ENCODE measurements at places on chromosomes 3 and 15.

DNA sequence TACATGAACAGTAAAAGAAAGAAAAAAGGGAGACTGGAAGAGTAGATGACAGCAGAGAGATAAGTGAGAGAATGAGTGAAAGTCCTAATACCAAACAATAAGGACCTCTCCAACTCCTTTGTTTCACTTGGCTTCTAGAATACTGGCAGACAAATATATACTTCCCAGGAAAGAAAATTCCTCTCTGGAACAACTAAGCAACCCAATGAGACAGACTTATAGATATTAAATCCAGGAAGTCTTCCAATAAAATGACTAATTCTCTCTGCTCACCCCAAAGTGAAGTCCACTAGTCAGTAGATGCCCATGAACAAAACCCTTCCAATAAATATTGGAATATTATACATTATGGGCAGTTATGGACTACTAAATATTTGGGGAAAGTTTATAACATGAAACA, 114.2 kb downstream of the NEDD4 start:
- DNase-seq = no peak

DNA sequence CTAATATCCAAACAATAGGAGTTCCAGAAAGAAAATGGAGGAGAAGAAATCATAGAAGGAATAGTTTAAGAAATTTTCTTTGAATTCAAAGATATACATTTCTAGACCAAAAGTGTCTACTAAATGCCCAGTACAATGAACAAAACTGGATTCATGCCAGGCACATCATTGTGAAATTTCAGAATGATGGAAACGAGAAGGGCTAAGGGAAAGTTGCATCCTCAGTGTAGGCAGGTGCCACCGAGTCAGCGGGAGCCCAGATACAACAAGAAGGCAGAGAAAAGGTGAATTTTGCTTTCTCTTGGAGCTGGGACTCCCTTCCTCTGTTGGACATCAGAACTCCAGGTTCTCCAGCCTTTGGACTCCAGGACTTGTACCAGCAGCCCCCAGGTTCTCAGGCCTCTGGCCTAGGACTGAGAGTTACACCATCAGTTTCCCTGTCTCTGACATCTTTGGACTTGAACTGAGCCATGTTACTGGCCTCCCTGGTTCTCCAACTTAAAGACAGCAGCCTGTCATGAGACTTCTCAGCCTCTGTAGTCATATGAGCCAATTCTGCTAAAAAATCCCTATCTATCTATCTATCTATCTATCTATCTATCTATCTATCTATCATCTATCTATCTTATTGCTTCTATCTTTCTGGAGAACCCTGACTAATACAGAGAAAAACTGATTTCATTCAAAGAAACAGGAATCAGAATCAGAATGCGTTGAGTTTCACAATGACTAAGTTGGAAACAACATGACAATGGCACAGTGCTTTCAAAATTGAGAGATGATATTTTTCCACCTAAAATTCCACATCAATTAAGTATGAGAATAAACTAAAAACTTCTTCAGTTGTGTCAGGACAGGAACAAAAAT, 207.7 kb downstream of the FAM43A start:
- no peak for DNase-seq

- DNase-seq = no peak
Observed at GRCh38 chr3:139518306-139518705, 21.2 kb downstream of the RBP1 start.

- DNase-seq = no peak
Observed at GRCh38 chr15:101372149-101372577, 77.1 kb upstream of the SNRPA1 start.

DNA sequence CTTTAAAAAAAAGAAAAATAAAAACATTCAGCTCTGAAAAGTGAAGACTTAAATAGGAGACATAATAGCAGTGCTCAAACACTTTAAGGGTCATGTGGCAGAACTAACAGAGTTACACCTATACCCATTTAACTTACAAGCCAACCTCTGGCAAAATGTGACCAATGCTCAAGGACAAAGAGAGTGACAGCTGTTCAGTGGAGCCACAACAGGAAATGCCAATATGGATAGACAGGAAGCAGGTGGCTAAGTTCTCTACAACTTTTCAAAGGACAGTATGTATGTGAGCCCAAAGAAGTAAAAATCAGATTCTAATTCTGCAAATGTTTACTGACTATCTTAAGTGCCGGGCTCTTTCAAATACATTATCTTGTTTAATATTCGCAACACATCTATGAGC, 3.4 kb downstream of the TMCC1 start:
- no peak for DNase-seq

DNA sequence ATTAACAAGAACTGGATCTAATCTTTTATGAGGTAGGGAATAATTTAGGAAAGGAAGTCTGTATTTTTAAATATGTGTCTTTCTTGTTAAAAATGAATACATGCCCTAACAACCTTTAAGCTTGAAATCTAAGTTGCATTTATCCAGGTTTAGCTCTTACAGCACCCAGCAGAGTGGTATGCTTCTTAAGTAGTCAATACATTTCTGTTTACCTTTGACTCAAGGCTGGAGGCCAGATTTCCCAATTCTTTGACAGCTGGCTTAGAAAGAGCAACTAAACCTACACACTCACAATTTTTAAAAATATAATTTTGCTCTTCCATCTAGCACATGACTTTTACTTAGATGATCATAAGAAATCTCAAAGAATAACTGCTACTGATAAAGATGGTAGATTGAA, 148.9 kb downstream of the DPH6 start:
- no peak for DNase-seq

DNA sequence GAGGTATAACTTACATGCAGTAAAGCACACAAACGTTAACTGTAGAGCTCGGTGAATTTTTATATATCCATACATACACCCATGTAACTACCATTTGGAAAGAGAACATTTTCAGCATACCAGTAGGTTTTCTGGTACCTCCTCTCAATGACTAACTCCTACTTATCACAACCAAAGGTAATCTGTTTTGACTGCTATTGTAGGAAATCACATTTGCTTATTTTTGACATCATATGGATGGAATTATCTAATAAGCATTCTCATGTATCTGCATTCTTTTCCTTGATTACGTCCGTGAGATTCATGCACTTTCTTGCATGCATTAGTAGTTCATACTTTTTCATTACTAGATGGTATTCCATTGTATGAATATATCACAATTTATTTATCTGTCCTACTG, 76.8 kb downstream of the CSNK1G1 start:
- DNase-seq = no peak

DNA sequence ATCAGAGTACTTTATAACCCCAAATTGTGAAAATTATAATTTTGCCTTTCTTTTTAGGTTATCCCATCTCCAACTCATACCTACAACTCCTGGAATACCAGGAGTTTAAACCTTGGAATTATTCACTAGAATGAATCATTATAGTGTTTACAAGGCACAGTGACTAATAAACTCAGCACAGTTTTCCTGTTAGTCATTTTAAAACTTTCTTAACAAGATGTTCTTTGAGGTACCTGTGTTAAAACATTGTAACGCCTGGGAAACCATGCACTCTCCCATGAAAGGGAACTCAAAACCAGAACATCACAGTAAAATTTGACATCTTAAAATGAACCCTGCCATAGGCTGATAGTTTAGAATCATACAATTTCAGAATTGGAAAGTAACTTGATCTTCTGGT, 132.4 kb upstream of the OSTN start:
- DNase-seq = no peak

DNA sequence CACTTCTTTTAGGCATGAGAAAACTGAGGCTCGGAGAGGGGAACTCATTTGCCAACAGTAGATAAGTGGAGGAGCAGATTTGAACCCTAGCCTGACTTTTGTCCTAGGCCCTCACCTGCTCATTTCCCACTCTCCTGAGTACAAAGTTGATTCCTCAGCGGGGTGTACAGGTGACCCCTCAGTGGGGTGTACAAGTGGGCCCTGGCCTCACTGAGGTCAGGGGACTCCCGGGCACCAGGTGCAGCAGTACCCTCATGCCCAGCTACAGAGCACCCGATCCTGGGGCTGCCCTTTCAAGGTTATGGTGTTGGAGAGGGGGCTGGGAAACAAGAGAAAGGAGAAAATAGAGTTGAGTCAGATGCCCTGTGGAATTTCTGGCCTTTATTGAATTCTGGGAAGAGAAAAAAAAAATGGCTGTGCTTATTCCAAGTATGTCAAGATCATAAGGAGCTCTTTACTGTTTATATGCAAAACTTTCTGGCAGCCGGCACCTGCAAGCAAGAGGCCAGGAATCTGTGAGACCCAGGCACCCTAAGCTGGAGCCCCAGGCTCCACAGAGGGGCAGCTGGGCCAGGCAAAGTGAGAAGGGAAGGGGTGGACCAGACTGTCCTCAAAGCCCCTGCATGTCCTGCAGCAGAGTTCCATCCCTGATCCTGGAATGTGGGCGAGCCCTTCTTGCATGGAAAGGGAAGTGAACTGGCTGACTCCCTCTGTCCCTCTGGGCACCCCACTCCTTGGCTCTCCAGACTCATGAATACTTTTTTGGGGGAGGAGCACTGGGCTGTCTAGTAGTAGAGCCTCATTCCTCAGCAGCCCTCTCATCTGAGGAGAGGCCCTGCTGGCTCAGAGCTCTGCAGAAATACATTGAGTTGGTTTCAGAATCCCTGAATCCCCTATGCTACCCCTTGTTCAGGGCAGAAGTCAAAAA, 43.1 kb downstream of the AMOTL2 start:
- DNase-seq = no peak

DNA sequence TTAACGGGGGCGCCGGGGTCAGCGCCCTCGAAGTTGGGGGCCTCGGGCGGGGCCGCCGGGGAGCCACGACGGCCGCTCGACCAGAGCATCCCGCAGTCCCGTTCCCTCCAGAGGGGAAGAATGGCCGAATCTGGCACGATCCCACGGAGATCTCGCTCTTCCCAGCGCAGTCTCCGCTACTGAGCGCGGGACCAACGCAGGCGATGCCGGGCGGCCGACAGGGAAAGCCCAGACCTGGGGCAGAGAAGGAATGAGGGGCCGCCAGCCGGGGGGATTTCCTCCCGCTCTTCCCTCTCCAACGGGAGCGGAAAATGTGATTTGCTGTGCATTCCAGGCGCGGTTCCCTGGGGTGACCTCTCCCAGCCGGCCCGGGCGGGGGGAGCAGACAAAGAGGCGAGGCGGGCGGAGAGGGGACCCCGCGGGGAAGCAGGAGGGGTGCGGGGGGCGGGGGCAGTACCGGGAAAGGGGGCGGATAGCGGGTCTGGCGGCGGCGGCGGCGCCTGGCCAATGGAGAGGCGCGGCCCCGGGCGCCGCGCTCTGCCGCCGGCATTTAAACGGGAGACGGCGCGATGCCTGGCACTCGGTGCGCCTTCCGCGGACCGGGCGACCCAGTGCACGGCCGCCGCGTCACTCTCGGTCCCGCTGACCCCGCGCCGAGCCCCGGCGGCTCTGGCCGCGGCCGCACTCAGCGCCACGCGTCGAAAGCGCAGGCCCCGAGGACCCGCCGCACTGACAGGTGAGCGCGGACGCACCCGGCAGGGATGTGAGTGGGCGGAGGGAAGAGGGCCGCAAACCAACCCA, at the start of gene GREM1:
Gene GREM1, plus strand, starts transcription at position 579 of the 801 bp plus-strand sequence. CDS start 12,687 bp downstream, outside the sequence.
- no peak for DNase-seq

- DNase-seq = no peak
Observed at GRCh38 chr15:58546635-58547627, 115.1 kb downstream of the LIPC start.

GRCh38 chr15:71180986-71181853, 65.9 kb downstream of the THSD4 start:
- no peak for DNase-seq

- DNase-seq = no peak
Observed at GRCh38 chr15:48785195-48785594, 25.7 kb downstream of the CEP152 start.

DNA sequence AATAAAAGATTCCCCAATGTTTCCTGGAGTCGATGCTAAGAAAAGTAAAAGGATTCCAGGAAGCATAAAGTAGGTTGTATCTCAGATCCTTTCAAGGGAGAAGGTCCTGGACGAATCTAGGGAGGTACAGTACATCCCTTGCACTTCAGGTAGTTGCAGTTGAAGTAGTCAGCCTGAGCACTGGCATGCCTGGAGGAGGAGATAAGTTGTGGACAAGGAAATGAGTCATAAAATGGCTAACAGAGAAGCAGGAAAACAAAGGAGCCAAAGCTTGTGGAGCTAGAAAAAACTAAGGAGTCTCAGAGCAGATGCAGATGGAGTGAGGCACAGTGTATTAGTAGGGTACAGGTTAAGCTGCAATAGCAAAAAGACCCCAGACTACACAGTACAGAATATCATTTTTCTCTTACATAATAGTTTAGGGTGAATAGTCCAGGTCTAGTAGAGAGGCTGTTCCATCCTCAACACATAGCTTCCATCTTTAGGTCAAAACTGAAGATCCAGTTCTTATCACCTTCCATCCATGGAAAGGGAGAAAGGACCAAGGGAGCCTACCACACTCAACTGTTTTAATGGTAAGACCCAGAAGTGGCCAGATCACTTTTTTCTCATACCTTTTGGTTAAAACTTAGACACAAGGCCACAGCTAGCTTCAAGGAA, 41.3 kb downstream of the COL6A5 start:
- DNase-seq = no peak

DNA sequence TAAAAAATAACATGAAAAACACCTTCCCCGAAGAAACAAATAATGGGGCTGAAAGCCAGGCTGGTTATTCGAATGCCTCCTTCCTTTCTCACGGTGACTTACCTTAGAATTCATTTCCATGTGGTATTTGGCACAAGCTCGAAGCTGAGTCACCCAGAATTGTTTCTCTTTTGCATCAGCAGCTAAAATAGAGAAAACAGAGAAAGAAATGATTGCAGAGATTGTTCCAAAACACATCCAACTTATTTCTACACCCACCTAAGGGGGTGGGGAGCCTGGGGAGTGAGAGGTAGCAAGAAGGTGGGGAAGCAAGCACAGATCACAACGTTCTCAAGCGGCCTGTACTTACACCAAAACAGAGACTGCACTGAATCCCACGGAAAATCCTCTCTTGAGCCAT, 104.7 kb downstream of the OSBPL10 start:
- no peak for DNase-seq

GRCh38 chr15:81023483-81024264, 23.0 kb downstream of the TLNRD1 start:
- no peak for DNase-seq

GRCh38 chr3:13229273-13229949, 156.2 kb upstream of the IQSEC1 start:
- no peak for DNase-seq

- DNase-seq = no peak
Observed at GRCh38 chr15:48336940-48337339, 5.7 kb downstream of the DUT start.

DNA sequence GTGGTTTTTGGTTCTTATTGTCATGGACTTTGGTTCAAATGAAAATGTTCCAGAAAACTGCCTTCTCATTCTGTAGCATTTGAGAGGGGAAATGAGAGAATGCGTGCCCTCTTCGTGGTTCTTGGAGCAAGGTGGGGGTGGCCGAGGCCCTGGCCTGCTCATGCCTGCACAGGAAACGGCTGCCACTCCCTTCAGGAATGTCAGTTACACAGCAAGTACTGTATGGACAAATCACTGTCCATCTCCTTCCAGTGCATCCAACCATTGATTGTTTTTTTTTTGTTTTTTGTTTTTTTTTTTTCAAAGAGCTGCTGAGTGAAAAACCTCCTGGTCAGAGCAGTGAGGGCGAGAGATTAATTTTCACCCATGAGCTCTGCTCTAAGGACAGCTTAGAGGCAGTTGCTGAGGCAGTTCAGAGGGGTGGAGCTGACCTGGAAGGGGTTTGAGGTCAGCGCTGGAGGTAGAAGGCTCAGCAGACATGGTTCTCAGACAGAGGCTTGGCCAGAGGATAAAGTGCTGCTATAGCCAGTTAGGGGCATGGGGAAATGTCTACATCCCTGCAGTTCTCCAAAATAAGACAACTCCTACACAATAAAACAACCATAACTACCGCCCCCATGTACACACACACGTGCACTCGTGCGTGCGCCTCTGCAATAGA, 20.2 kb upstream of the KIF23 start:
- DNase-seq = no peak
